ENCODE measurements at places on chromosomes 6 and 20.

- DNase-seq: no peak
Measured at GRCh38 chr20:6397115-6397514, 274.3 kb upstream of the FERMT1 start.

DNA sequence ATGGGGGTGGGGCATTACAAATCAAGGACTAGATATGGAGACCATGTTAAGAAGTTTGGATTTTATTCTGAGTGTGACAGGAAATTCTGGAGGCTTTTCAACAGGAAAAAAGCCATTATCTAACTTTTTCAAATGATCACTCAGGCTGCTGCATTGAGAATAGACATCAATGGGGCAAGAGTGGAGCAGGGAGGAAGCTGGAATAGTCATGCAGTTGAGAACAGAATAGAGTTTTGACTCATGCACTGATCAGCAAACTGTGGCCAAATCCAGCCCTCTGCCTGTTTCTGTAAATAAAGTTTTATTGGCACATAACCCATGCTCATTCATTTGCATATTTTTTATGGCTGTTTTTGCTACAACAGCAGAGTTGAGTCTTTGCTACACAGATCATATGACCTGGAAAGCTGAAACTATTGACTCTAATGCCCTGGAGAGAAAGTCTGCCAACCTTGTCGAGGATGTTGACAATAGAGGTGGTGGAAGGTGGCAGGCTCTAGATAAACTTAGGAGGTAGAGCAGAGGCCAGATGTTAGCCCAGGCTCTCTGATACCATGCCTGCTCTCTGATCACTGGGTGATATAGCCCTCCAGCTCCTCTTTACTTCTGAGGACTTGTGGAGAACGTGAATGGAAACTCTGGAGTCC lies 441.8 kb downstream of the PTPRT start:
- DNase-seq: no peak

DNA sequence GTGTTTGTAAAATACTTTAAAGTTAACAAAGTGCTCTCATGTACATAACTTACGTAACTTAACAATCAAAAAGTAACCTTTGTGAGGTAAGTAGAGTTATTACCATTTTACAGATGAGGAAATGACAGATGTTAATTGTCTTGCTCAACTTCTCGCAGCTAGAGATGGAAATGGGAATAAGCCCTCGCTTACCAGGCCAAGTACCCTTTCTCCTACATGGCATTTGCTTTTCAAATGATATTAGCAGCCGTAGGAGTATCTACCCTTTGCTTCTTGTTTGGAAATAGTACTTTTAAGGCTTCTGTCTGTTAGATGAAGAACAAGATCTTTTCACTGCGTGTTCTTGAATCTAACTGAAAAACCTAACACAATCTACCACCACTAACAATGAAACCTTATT lies 15.5 kb downstream of the STX11 start:
- DNase-seq: no peak

GRCh38 chr20:13200767-13201500 lies 20.1 kb upstream of the ISM1 start:
- DNase-seq: no peak

- DNase-seq: no peak
Measured at GRCh38 chr6:140061110-140062042, 686.9 kb upstream of the CITED2 start.

- DNase-seq: no peak
Measured at GRCh38 chr20:53839423-53840176, 230.8 kb downstream of the BCAS1 start.

DNA sequence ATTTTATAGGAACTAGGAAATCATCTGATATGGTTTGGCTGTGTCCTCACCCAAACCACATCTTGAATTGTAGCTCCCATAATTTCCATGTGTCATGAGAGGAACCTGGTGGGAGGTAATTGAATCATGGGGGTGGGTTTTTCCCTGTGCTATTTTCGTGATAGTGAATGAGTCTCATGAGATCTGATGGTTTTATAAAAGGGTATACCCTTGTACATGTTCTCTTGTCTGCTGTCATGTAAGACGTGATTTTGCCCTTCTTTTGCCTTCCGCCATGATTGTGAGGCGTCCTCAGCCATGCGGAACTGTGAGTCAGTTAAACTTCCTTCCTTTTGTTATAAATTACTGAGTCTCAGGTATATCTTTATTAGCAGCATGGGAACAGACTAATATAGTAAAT lies 27.9 kb downstream of the EPM2A start:
- DNase-seq: no peak

GRCh38 chr6:34484391-34484790 lies 18.5 kb downstream of the PACSIN1 start:
- no peak for DNase-seq

- peak; percentile 7 for DNase-seq
Measured at GRCh38 chr6:4402477-4402976, 267.2 kb upstream of the ECI2 start.

DNA sequence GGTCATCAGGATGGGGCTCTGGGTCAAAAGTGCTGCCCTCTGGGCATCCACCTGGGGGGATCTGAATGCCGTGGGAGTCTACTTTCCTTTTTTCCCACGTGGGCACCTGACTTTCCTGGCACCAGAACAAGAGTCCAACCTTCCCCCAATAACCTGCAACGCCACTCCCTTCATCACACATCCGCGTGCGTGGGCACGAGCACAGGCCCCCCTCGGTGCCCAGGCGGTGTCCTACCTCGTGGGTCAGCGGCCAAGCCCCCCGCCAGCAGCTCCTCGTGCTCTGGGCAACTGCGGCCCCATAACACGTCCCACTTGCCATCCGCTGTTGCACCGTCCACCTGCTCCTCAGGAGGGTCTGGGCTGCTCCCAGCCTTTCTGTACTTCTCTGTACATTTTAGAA lies 87.0 kb downstream of the YTHDF1 start:
- no peak for DNase-seq

GRCh38 chr6:7425808-7426190 lies 36.2 kb downstream of the RIOK1 start:
- no peak for DNase-seq

DNA sequence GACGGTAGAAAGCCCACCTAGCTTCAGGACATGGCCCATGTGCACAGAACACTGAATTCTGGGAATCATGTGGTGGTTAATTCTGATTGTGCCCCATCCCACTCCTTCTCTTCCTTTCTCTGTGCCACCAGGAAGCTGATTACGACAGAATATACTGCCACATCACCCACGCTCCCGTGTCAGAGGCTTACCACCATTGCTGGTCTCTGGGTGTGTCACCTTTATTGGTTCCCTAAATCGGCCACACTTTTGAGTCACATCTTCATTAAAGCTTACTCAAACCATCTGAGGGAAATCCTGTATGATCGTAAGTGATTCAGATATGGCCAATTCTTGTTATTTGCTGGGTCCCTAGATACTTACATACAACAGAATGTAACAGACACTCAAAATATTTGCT lies 3.1 kb downstream of the TRMT6 start:
- no peak for DNase-seq

- DNase-seq: no peak
Measured at GRCh38 chr6:126807876-126808275, 310.6 kb upstream of the RSPO3 start.

GRCh38 chr6:117167520-117168271 lies 97.7 kb upstream of the VGLL2 start:
- DNase-seq: no peak

DNA sequence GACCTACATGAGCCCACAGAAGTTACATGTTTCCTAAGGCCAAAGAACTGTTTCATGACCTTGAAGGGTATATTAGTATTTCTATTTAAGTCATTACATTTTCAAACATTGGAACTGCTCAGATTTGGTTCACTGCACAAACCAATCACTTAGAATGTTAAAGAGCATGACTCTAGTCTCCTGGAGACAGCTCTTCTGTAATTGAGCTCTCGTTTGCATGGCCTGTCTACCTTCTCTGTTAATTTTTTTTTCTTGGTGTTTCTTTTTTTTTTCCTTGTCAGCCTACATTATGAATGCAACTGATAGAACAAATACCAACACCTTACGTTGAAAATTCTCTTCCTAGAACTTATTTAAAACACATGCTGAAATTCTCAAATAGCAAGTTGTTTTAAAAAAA lies 860.2 kb upstream of the MAP3K7 start:
- no peak for DNase-seq

DNA sequence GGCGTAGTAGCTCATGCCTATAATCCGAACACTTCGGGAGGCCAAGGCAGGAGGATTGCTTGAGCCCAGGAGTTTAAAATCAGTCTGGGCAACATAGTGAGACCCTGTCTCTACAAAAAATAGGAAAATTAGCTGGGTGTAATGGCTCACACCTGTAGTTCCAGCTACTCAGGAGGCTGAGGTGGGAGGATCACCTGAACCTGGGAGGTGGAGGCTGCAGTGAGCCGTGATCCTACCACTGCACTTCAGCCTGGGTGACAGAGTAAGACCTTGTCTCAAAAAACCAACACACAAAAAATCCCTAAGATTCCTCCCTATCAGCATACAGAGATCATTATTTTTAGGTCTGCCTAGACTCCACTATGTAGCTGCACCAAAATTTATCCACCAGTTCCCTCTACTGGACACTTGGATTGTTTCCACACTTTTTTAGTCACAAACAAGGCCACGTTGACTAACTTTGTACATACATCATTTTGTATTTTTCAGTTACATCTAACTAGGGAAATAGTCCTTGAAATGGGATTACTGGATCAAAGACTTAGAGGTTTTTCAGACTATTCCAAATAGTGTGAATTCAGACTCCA lies 3.6 kb upstream of the PHF1 start:
- DNase-seq: no peak

DNA sequence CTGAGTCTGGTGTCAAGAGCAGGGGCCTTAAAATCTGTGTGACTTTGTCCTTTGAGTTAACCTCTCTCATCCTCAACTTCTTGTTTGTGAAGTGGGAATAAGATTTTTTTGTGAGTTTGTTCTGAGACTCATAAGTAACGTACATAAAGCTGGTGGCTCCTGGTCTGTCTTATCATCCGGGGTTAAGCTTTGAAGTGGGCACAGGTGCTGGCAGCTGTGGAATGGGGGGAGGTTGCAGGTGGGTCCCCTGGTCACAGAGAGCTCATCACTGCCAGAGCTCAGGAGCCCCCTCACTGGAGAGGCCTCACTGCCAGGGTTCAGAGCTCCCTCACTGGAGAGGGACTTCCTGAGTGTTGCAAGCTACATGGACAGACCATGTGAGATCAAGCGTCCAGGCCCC lies 174.1 kb downstream of the NRN1 start:
- DNase-seq: no peak

GRCh38 chr20:51434580-51435247 lies 107.8 kb downstream of the NFATC2 start:
- no peak for DNase-seq
